ENCODE measurements at places on chromosomes 12 and 14.
A peak's percentile ranks its signal among the peaks of the same experiment; 100 is the strongest.

DNA sequence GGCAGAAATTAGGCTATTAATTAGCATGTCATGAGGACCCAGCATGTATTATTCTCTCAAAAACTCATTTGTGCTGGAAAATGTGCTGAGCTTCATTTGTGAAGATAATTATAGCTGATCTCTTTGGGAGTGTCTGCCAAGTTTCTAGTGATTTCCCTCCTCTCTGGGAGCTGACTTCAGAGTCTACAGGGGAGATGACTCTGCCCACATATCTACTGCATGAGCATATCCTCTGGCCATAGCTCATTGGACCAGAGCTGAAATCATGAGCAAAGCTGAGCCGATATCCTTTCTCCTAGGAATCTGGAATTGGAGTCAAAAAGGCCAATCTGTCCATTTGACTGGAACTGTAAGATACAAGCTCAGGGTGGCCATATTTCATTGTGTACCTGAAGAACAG lies 5.9 kb downstream of the CCDC198 start:
- DNase-seq, result no peak

DNA sequence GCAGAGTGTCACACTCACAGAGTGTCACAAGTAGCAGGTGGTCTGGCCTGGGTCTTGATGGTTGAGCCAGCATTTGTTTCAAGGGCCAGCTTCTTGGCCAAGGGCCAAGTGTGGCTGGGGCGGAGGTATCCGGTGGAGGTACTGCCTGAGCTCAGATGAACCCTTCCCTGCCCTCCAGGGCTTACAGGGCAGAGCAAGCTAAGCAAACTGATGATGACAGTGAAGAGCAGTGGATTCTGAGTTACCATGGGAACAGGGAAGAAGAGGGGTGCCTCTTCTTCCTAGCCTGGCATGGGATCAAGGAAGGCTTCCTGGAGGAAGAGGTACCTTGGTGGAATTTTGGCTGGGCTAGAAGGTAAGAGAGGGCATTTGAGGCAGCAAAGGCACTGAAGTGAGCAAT lies 35.7 kb downstream of the MVK start:
- DNase-seq, result no peak

GRCh38 chr14:72600551-72601330 lies 293.2 kb downstream of the DPF3 start:
- no peak for DNase-seq

- no peak for DNase-seq
These were observed 1123.0 kb downstream of the VRK1 start for GRCh38 chr14:97920201-97920600.

DNA sequence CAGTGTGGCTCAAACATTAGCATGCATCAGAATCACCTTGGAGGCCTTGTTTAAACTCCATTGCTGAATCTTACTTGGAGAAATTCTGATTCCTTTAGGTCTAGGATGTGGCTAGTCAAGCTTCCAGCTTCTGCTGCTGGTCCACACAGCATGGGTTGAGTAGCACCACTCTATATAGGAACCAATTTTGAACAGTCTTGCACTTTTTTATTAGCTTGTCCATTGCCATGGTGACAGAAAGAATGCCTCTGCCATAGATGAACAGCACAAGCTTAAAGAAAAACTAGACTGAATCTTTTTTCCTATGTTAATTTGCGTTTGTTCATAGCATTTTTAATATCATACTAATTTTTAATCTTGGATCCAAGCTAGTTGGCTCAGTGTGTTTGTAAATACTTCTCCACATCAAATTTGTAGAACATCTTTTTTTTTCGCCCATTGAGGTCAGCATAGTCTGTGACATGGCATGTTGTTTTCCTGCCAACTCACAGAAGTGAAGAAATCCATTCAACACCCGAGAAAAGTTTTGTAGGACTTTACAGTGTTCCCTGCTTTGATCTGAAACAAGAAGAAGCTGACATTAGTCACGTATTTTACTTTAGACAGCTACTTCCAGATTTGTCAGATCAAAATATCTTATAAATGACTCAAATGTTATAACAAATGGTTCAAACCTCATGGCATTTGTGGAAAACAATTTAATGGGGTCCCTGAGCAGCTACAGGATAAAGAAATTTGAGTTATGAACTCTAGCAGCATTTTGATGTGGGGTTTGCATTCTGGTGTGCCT lies 438.8 kb downstream of the EGLN3 start:
- no peak for DNase-seq

GRCh38 chr14:26319139-26319864 lies 278.5 kb downstream of the NOVA1 start:
- DNase-seq, result no peak

- no peak for DNase-seq
These were observed 37.2 kb downstream of the CRADD start for GRCh38 chr12:93714382-93714781.

DNA sequence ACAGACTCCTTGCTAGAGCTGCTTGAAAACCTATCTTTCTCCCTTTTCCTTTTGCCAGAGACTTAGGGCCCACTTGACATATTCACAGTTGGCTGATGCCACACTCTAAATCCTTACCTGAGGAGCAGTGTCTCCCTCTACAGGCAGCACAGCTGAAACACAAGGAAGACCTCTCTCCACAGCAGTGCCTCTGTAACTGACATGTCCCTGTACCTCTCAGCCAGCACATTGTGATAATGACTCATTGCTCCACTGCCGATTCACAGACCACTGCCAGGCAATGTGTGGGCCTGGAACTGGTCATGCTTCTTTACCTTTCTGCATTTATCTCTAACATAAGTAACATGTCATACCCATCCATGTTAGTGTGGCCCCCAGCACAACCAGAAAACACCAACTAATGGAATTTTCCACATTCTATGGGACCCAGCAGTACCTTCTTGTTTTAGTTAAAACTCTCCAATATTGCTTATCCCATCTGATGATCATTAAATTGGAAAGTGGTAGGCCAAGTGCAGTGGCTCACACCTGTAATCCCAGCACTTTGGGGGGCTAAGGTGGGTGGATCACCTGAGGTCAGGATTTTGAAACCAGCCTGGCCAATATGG lies 56.5 kb downstream of the GTF2A1 start:
- DNase-seq, result peak; percentile 82

DNA sequence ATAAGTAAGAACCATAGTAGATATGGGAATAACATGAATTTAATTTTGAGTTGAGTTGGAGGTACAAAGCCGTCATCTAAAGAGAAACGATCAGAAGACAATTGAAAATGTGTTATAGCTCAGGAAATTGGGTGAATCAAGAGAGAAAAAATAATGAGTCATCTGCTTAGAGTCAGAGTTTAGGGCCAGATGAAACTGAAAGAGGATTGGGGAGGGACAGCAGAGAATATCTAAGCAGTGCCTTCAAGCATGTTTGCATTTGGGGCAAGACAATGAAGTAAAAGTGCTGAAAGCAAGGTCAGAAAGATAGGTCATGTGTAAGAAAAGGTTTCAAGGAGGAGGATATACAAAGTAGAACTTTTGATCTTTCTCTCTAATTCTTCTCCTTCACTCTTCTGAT lies 49.4 kb downstream of the SLC15A5 start:
- DNase-seq, result no peak

DNA sequence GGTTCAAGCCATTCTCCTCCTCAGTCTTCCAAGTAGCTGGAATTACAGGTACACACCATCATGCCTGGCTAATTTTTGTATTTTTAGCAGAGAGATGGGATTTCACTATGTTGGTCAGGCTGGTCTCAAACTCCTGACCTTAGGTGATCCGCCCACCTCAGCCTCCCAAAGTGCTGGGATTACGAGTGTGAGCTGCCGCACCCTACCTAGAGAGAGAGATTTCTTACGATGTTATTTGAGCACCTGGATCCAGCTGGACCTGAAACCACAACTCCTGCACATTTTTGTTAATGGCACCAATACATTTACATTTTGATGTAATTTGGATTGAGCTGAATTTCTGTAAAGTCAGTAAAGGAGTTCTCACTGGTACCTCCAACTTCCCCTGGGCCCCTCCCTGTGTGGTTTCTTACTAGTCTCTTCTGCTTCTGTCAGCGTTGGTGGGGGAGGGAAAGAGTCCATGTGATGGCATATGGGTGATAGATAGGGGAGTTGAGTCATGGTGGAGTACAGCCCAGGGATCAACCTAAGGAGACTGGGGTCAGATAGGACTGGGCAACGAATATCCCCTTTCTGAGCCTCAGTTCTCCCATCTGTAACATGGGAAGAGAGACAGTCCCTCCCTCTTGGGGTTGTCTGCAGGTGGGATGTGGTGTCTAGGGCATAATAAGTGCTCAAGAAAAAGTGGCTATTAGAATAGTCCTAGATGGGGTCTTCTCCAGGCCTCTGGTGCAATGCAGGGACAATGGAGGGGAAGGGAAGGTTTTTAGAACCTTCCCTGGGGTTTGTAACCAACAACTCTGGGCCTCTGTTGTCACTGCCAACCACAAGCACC lies 83.3 kb upstream of the MED13L start:
- peak; percentile 40 for DNase-seq

DNA sequence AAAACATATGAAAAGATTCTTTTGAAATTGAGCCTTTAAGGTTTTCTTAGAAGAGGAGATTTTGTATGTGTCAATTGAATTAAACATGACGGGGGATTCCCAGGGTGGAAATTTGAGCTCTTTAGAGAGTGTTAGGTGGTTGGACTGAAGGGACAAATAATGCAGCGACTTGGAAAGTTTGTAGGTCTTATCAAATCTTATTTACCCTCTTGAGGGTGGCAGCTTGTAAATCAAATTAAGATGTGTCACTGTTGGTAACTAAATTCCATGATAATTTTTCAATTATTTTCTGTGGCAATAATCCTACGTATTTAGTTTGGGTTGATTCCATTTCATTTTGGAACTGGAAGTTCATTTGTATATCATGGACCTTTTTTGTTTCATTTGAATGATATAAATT lies 33.7 kb upstream of the LRIG3 start:
- DNase-seq, result no peak

DNA sequence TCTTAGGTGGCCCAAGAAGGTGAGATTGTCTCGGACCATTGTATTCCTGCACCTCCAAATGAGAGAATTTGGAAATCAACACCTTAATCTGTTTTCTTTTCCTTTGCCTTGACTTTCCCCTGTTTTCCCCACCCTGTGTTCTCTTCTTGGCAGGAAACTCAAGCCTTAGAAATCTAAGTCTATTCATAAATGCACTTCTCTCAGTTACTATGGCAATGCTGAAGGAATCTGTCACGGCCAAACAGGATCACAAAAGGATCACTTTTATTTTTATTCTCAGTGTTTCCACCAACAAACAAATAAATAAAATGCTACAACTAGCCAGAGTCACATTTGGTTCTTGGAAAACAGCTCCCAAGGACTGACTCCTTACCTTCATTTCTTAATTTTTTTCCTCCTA lies 270.5 kb downstream of the BCAT1 start:
- DNase-seq, result no peak

Data from activated CD4-positive, alpha-beta T cell treated with anti-CD3 and anti-CD28 coated beads for 48 hours (primary cell).